ENCODE measurements at places on chromosomes 4 and X.

GRCh38 chr4:20416800-20417199 is 165.1 kb downstream of the SLIT2 start:
- DNase-seq: no peak

DNA sequence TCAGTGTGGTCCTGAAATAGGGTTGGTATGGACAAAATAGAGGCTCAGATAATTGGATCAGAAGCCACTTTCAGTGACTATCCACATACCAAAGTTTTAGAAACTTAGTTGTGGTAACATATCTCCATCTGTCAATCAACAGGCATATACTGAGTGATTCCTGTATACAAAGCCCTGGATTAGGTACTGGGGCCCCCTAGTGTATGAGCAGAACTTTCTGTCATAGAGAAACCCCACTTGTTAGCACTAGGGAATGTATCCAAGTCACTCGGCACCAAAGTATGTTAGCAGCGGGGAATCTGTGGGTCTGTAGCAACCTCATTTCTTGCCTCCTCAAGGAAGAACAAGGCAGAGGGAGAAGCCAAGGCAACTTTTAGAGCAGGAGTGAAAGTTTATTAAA is 50.7 kb downstream of the MAP7D3 start:
- DNase-seq: peak; percentile 68

DNA sequence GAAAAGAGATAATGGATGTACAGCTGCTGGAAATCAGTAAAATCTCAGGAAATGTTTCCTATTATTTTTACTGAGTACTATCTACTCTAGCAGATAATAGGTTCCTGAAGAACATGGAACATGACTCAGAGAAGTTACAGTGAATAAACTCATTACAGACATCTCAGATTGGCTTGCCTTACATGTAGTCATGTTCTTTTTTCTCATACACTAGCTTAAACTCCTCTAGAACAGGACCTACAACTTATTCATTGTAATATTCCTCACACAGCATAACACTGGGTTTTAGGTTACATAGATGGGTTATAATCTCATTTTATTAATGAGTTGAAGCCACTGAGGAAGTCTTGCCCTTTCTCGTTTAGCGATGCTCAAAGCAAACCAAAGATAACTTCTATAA is 86.9 kb upstream of the BMP2K start:
- DNase-seq: no peak

- DNase-seq: no peak
Observed at GRCh38 chr4:24705016-24705753, 90.2 kb upstream of the SOD3 start.

GRCh38 chr4:101229116-101229515 is 118.2 kb downstream of the PPP3CA start:
- peak; percentile 80 for DNase-seq

DNA sequence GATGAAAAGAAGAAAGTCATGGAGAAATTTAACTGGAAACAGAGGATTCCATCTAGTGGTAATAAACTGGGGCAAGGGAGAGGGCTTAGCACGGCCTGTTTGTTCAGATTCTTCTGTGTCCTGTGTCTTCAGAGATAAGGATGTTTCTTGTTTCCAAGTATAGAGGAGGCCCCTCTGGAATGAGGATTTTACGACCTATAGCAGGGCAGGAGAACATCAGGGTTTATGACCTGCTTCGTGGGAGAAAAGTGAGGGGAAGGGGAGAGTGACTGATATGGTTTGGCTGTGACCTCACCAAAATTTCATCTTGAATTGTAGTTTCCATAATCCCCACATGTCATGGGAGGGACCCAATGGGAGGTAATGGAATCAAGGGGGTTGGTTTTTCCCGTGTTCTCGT is 93.0 kb upstream of the LDB2 start:
- DNase-seq: no peak

Data from fibroblast of skin of scalp (primary cell).